ENCODE measurements at places on chromosomes 5 and 9. TPM values are rescaled to one million over a fixed set of nuclear protein-coding genes. Genes with fewer than 3 reads are reported as not detected.

- no peak overlapping the region for H3K27ac ChIP-seq
- no peaks in the 10 kb centered on the region for H3K36me3 ChIP-seq
- no peak overlapping the region for H3K4me3 ChIP-seq
- no peaks in the 10 kb centered on the region for H3K4me1 ChIP-seq
- peaks cover 13% of the 10 kb centered on the region for H3K27me3 ChIP-seq
Observed at GRCh38 chr5:74415695-74416102, 224.8 kb downstream of the ENC1 start.

DNA sequence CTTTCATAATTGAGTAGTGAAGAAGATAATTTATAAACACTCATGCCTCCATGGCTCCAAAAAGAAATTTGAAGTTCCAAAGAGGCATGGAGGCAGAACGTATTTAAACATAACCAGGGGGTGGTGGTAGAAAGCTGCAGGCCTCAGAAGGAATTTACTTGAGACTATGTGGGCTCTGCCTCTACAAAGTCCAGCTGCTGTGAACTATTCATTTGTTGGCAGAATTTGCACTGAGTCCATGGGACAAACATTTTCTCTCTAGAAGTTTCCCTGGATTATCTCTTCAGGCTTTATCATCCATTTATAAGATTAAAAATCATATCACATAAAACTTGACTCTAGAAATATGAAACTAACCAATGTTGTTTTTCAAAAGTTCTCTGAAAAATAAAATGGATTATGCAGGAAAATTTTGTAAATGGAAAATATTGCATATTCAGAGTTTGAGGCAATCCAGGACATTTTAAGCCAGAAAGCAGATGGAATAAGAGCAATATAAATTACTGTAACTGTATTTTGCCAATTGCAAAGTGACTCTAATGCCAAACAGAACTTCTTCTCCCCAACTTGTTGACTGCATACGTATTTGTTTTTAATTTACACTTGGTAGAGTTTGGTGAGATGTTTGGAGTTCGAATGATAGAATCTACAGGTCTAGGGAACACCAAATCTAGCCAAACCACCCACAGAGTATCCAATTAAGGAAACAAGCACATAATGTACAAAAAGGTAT lies 258.2 kb downstream of the ENC1 start:
- no peak overlapping the region for H3K27ac ChIP-seq
- no peaks in the 10 kb centered on the region for H3K36me3 ChIP-seq
- DNase-seq = no peak
- no peak overlapping the region for H3K4me3 ChIP-seq
- H3K4me1 ChIP-seq = no peaks in the 10 kb centered on the region

CPEB4 gene
- 26.9 TPM for total RNA-seq

TEK gene
- not detected for total RNA-seq

DNA sequence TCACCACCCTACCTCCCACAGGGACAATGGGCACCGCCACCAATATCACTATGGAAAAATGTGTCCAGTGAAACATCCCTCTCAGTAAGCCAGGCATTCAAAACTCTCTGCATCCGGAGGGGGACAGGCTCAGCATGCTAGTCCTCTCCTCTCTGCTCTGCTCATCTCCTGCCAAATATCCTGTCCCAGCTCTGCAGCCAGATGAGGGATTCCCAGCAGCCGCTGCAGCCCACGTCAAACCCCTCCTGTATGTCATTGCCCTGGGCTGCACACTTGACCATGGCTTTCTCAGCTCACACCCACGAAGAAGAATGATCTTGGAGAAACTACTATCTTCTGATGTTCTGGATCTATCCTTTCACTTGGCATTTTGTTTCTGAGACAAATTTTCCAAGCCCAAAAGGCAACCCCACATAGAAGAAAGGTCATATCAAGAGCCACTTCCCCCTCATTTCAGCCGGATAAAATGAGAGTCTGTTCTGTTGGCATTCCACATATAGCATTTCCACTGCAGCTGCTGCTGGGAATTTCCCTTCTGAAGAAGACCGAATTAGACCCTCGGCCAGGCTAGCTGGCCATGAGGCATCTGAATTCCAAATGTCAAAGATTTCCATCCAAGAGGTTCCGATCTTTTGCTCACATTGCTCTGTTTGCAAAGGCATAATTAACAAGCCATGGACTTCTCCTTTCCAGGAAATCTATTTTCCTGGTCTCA lies 338.0 kb downstream of the ACTL7B start:
- H3K27me3 ChIP-seq = no peaks in the 10 kb centered on the region
- no peak overlapping the region for H3K4me3 ChIP-seq
- no peak overlapping the region for H3K27ac ChIP-seq
- no peak for DNase-seq

- no peaks in the 10 kb centered on the region for H3K27me3 ChIP-seq
- no peak overlapping the region for H3K4me3 ChIP-seq
- DNase-seq = no peak
- no peak overlapping the region for H3K27ac ChIP-seq
Observed at GRCh38 chr5:117131048-117131679, 556.5 kb upstream of the SEMA6A start.

- no peaks in the 10 kb centered on the region for H3K36me3 ChIP-seq
- peaks cover 3% of the 10 kb centered on the region for H3K27me3 ChIP-seq
- H3K4me3 ChIP-seq = no peak overlapping the region
Observed at GRCh38 chr5:112684737-112685136, 52.9 kb upstream of the APC start.

GRCh38 chr5:180873615-180874520 lies 12.8 kb upstream of the ZFP62 start:
- DNase-seq = no peak
- peaks cover 15% of the 10 kb centered on the region for H3K4me1 ChIP-seq
- H3K27me3 ChIP-seq = peaks cover 3% of the 10 kb centered on the region
- peak overlapping the region; percentile 68 for H3K27ac ChIP-seq

- H3K27me3 ChIP-seq = peaks cover 3% of the 10 kb centered on the region
- no peak for DNase-seq
- no peak overlapping the region for H3K27ac ChIP-seq
- H3K36me3 ChIP-seq = no peaks in the 10 kb centered on the region
Observed at GRCh38 chr5:68521776-68522175, 306.2 kb downstream of the PIK3R1 start.

DNA sequence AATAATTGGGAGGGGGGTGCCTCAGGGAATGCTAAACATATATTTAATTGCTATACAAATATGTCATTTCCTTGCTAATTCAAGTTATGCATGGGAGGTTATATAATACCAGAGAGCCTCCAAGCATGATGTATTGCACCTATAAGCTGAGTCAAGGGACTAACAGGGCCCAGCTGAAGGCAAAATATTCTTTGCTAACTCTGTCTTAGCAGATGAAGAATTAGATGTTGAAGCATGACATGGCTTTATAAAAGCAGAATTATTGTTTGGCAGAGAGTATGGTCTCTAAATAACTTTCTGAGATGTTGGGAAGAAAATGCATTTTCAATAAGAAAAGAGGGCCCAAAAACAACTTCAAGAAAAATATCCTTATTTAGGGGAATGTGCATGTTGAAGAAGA lies 60.4 kb downstream of the SGCD start:
- no peaks in the 10 kb centered on the region for H3K4me1 ChIP-seq
- no peaks in the 10 kb centered on the region for H3K27me3 ChIP-seq
- H3K36me3 ChIP-seq = no peaks in the 10 kb centered on the region
- no peak overlapping the region for H3K27ac ChIP-seq
- no peak for DNase-seq

SV2C gene
- not detected for total RNA-seq

MYORG gene
- 0.24 TPM for total RNA-seq

- H3K27me3 ChIP-seq = peaks cover 21% of the 10 kb centered on the region
- DNase-seq = no peak
- no peaks in the 10 kb centered on the region for H3K36me3 ChIP-seq
- no peak overlapping the region for H3K27ac ChIP-seq
- no peak overlapping the region for H3K4me3 ChIP-seq
Observed at GRCh38 chr9:132175431-132175830, 13.6 kb downstream of the NTNG2 start.

GRCh38 chr5:108417166-108417670 lies 35.3 kb upstream of the FBXL17 start:
- H3K4me3 ChIP-seq = no peak overlapping the region
- no peaks in the 10 kb centered on the region for H3K36me3 ChIP-seq
- H3K27ac ChIP-seq = no peak overlapping the region
- no peak for DNase-seq
- H3K27me3 ChIP-seq = peaks cover 9% of the 10 kb centered on the region

DNA sequence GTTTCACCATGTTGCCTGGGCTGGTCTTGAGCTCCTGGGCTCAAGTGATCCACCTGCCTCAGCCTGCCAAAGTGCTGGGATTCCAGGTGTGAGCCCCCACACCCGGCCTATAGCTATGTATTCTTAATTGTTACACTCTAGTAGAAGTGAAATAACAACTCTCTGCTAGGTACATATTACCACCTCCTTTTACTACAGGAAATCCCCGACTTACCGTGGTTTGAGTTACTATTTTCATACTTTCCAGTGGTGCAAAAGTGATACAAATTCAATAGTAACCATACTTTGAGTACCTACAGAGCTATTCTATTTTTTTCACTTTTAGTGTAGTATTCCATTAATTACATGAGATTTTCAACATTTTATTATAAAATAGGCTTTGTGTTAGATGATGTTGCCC lies 719 bp downstream of the ARL14EPL start:
- H3K27ac ChIP-seq = peak overlapping the region; percentile 50
- no peak for DNase-seq
- H3K4me3 ChIP-seq = peak overlapping the region; percentile 1
- no peaks in the 10 kb centered on the region for H3K36me3 ChIP-seq
- no peaks in the 10 kb centered on the region for H3K27me3 ChIP-seq

FBN2 gene
- total RNA-seq = not detected

DNA sequence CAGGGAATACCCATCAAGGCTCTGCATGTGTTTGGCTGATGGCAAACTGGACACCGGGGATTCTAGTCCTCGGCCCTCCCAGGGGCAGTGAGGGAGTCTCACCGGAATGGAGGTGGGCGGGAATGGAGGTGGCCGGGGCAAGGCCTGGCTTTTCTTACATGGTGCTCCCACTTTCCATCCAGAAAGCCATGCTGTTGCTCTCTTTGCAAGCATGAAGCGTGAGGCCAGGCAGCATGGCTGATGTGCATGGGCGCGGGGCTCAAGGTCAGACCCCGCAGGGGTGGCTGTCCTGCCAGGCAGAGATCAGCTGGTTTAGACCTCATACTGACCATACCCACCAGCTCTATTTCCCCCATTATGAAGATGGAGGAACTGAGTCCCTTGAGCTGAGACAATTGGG lies 108.0 kb upstream of the PHYKPL start:
- DNase-seq = no peak
- no peaks in the 10 kb centered on the region for H3K4me1 ChIP-seq
- no peak overlapping the region for H3K4me3 ChIP-seq

DNA sequence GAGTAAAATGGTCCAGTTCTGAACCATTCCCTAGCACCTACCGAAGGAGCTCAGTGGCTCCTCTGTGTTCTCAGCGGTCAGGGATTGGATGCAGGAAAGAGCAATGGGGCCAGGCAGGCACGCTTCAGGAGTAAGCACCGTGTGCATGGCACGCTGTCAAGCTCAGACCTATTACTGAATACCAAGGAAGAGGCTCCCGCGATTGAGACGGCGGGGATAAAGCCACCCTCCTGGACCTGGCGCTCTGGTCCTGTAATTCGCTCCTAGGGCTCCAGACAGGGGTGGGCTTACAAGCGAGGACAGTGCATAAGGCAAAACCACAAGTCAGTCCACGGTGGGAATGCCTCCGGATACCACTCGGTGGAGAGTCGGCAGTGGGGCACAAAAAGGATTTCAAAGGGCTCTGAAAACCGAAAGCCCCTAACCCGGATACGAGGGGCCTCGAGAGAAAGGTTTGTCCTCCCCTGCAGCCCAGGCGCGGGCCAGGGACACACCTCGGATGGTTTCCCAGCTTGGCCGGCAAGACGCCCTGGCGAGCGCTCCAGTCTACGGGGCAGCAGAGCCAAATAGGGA lies 988 bp downstream of the OXCT1 start:
- H3K36me3 ChIP-seq = peaks cover 5% of the 10 kb centered on the region
- DNase-seq = peak; percentile 32
- H3K27ac ChIP-seq = peak overlapping the region; percentile 91
- peak overlapping the region; percentile 93 for H3K4me3 ChIP-seq

GRCh38 chr5:73822989-73823339 lies 197.0 kb downstream of the ARHGEF28 start:
- H3K4me1 ChIP-seq = no peaks in the 10 kb centered on the region
- no peak overlapping the region for H3K4me3 ChIP-seq
- no peaks in the 10 kb centered on the region for H3K36me3 ChIP-seq
- no peak overlapping the region for H3K27ac ChIP-seq
- H3K27me3 ChIP-seq = no peaks in the 10 kb centered on the region

GRCh38 chr9:128155736-128156500 lies 4.1 kb upstream of the BBLN start:
- peak overlapping the region; percentile 16 for H3K27ac ChIP-seq
- no peaks in the 10 kb centered on the region for H3K36me3 ChIP-seq
- DNase-seq = no peak
- H3K4me3 ChIP-seq = no peak overlapping the region
- H3K4me1 ChIP-seq = peaks cover 6% of the 10 kb centered on the region
- H3K27me3 ChIP-seq = peaks cover 2% of the 10 kb centered on the region

DNA sequence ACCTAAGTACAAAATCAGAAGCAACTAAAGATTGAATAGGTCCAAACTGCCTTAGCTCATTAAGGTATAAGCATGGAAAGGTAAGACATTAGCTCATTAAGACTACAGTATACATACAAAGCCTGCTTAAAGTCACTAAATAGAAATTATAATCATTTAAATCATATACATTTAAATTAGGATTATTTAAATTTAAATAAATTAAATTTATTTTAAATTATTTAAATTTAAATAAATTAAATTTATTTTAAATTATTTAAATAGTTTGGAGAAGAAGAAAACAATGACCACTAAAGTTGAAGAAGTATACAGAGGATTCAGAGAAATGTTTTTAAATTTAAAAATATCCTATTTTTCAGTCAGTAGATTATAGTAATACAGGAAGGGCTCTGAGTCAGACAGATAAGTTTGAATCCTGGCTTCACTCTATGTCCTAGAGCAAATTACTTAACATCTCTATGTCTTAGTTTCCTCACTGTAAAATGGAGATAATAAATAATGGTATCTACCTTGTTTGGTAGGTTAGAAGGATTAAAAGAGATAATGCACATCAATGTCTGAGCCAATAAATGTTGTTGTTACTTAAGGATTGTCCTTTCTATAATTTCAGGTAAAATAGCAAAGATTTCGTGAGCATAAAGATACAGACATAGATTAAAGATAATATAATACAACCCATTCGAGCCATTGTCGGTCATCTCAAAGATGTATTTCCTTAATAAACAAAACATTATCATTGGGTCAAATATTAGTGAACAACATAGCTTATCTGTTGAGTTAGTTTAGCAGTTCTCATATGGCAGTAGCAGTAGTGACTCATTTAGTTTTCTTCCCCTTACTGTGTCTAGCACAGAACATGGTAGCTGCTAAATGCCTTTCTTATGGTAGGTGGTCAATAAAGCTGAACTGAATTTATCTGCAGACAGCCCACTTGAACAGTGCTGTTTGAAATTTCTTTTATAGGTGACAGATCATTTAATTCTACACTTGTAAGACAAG lies 100.6 kb downstream of the KIAA0825 start:
- no peak overlapping the region for H3K4me3 ChIP-seq
- no peak for DNase-seq
- H3K36me3 ChIP-seq = no peaks in the 10 kb centered on the region
- H3K27ac ChIP-seq = no peak overlapping the region
- H3K4me1 ChIP-seq = no peaks in the 10 kb centered on the region
- no peaks in the 10 kb centered on the region for H3K27me3 ChIP-seq
